ENCODE measurements at places on chromosomes 7 and 10.

- no peak for DNase-seq
Observed at GRCh38 chr10:71765176-71765904, 8.0 kb downstream of the VSIR start.

- no peak for DNase-seq
Observed at GRCh38 chr10:63236113-63236935, 103.2 kb downstream of the NRBF2 start.

GRCh38 chr10:34918776-34919315, 103.8 kb upstream of the PARD3 start:
- DNase-seq: no peak

DNA sequence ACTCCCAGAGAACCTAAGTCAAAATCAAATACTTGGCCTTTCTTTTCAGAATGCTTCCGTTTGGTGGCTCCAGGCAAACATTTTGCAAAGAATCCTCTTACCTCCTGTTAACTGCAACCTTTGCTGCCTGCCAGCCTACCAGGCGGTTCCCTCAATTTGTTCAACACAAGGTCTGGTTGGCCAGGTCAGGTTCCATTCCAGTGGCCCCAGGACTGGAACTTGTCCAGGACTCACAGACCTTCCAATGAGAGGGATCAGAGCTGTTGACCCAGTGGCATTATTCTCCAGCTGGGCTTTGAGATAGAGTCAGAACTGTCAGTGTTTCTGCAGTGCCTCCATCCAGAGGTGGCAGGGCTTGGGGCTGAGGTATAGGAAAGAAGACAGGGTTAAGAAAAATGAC, 137.0 kb downstream of the NEUROD6 start:
- no peak for DNase-seq

- no peak for DNase-seq
Observed at GRCh38 chr7:30688718-30689221, 6.5 kb upstream of the CRHR2 start.

DNA sequence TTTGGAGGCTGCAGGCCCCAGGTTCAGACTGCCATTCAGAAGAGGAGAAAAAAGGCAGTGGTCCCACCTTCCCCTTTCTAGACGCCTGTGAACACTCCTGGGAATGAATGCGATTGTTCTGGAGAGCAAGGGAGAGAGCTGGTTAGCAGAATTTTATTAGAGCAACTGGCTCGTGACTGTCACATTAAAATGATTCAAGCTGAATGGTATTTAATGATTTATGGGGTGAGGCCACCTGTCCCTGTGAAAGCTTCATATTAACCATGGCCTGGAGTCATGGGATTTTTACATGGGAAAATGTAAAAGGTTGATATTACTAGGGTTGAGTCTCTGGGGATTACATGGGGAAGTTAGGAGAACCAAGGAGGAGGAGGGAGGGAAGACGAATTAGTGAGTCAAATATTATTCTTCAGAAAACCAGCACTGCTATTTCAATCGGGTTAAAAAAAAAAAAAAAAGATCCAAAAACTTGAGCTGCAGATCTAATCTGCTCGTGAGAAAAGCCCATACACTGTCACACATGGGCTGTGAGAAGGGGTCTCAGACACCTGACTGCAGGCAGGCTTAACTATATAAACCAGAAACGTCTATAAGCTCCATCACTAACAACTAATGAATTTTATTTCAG, 8.3 kb downstream of the CXCL12 start:
- no peak for DNase-seq

DNA sequence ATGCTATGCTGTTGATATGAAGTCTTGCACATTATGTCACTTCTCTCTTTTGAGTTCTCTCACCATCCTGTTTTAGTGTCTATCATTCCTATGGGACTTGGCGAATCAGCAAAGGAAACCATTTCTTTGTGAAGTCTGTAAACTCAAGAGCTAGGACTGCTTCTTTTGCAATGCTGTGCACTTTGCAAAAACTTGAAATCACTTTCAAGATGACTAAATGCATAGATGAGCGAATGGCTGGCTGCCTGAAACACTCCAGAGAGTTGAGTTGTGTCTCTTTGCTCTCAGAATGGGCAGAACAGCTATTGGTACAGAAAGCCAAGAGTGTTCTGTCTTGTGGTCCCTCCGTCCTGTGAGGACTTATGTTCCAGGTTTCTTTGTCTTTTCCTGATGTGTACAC, 18.3 kb upstream of the ELMO1 start:
- no peak for DNase-seq

DNA sequence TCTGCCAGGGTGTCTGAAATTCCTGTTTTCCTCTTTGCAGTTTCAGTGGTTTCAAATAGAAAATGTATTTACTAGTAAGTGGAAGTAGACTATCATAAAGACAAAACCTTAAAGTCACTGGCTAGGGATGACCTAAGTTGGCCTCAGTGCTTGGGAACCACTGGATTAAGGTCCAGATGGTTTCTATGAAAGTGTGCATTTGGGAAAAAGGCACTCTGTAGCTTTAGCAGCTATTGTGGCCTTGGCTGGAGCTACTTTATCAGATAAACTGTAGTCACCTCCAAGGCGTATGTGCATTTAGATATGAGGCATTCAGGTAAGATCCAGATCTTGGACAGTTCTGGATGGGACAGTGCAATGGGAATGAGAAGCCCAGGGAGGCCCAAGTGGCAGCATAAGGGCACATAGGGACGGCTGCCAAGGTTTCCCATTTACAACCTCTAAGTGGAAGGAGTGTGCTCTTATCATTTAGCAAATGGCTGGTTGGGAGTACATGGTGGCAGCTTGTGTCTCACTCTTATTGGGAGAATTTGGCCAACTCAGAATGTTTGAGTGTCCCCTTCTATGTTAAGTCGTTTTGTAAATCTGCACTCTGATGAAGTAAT, 185.6 kb downstream of the LRMDA start:
- DNase-seq: no peak

- no peak for DNase-seq
Observed at GRCh38 chr7:130960208-130960988, 226.4 kb upstream of the KLF14 start.

- peak; percentile 22 for DNase-seq
Observed at GRCh38 chr10:13658871-13659685, 72.3 kb downstream of the PRPF18 start.

DNA sequence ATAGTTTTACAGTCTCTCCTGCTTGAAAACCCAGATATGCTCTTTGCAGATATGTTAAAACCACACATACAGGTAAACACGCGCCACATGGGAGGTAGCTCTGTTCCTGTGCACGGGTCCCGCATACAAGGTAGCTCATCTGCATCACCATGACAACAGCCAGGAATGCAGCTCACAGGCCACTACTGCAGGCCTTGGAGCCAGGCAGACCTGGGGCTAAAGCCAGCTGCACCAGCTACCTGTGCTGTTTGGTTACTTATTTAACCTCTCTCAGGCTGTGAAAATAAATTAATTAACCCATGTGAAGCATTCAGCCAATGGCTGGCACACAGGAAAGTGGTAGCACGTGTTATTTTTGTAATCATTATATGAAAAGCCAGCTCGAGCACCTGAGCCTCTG, 428.3 kb downstream of the TNS3 start:
- DNase-seq: no peak

- DNase-seq: no peak
Observed at GRCh38 chr7:71937840-71938371, 474.2 kb downstream of the CALN1 start.

DNA sequence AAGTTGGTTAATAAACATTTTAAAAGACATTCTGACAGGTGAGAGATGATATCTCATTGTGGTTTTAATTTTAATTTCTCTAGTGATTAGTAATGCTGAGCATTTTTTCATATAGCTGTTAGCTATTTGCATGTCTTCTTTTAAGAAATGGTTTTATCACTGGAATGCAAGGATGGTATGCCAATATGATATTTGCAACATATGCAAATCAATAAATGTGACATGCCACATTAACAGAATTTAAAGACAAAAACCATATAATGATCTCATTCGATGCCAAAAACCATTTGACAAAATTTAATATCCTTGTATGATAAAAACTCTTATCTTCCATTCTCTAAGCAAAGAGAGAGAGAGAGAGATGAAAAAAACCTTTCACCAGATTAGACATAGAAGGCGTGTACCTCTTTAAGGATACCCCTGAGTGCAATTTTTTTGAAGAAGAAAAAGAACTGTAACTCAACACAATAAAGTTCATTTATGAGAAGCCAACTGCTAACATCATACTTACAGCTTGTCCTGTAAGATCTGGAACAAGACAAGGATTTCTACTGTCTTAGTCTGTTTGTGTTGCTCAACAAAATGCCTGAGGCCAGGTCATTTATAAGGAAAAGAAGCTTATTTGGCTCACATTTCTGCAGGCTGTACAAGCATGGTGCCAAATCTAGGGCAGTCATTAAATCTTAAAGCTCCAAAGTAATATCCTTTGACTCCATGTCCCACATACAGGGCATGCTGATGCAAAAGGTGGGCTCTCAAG, 39.7 kb upstream of the ZMYND11 start:
- DNase-seq: no peak

- DNase-seq: no peak
Observed at GRCh38 chr7:157690833-157691585, 354.2 kb downstream of the DNAJB6 start.

DNA sequence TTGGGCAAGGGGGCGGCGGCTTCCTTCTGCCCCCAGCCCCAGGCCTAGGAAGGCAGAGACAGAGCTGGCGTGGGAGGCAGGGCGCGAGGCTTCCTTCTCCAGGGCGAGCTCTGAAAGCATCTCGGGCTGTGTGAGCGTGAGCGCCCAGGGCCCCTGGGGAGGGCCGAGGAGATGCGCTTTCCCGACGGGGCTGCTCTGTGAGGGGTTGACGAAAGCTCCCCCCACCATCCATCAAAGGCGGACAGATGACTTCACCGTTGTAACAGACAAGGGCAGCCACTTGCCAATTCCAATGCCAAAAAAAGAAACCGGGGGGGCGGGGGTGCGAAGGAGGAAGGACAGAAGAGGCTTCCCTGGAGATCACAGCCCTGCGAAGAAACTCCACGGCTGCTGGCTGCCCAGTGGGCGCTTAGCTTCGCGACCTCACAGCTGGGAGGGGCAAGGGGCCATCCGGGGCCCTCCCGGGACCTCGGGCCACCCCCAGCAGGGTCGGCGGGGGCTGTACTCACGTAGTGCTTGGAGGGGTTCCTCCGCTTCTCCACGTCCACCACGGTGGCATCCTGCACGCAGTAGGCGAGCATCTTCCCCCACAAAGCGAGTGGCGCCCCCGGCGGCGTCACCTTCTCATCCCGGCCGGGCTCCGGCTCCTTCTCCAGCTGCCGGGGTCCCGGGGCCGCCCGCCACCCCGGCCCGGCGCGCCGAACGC, 537 bp downstream of the SH3PXD2A start:
- DNase-seq: peak; percentile 24

DNA sequence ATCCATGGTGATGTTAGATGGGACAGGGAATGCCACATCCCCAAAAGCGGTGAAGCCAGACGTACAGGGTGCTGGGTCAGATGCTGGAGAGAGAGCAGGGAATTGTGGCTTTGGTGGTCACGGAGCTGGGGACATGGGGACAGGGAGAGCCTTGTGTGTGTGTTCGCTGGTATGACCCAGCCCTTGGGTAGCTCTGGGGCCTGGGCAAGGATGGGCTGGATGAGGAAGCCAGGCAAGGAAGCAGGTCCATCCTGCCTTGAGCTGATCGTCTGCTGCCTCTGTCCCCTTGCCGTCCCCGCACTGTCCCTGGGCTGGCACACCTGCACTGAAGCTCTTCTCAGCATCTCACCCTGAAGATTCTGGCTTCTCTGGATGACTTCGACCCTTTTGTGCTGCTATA, 15.4 kb upstream of the CLDN4 start:
- no peak for DNase-seq

- no peak for DNase-seq
Observed at GRCh38 chr7:76354981-76355730, 3.6 kb downstream of the YWHAG start.
